ENCODE measurements at places on chromosomes 3 and 15.

GRCh38 chr3:128488991-128489673, 3.9 kb downstream of the GATA2 start:
- no peak for DNase-seq

DNA sequence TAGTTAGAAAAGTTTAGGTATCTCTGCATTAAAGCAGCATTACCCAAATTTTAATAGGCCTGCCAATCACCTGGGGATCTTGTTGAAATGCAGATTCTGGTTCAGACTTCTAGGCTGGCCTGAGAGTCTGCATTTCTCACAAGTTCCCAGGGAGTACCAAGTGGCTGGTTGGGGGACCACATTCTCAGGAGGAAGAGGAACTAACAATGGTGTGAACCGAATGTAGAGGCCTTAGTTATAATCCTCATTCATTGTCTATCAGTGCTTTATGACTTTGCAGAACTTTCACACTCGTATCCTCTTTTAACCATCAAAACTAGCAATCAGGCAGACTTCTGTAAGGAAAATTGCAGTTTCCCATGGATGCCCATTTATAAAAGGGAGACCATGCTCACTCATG, 38.2 kb upstream of the UBE2E1 start:
- no peak for DNase-seq

GRCh38 chr15:99550077-99550476, 15.7 kb upstream of the MEF2A start:
- DNase-seq: no peak

- peak; percentile 66 for DNase-seq
These were observed 321.5 kb upstream of the CTNNB1 start for GRCh38 chr3:40877631-40878463.

- DNase-seq: no peak
These were observed 41.8 kb downstream of the GOLGB1 start for GRCh38 chr3:121707531-121708273.

DNA sequence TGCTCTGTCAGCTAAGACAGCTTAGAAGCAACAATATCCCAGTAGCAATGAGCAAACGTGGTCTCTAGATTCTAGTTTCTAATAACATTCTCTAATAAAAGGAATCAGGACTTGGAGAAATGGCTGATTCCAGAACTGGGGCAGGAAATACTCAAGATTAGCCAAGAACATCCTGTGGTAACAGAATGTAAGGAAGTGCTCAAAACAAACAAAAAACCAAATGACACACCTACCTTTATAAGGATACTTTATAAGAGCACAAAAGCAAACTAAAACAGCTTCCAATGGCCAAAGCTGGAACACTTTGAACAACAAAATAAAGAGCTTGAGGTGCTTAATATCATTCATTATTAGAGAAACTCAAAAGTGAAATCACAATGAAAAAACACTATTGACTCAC, 33.1 kb upstream of the EIF5A2 start:
- no peak for DNase-seq

GRCh38 chr3:89372456-89372855, 265.0 kb downstream of the EPHA3 start:
- DNase-seq: no peak

DNA sequence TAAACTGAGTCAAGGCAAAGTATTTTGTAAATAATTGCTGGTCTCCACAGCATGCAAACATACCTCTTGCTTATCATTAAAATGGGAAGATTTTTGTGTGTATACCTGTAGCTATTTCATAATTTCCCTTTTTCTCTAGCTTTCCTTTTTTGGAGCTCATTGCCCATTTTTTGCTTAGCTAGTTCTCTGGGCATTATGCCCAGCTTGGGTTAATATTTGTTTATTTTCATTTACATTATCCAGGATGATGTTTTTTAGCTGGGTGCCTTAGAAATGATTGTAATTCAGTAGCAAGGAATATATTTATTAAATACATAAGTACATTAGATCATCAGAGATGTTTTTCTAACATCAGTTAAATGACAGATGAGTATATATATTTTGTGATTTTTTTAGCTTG, 1271.7 kb upstream of the GBE1 start:
- DNase-seq: no peak

- DNase-seq: no peak
These were observed 9.4 kb upstream of the PCSK6 start for GRCh38 chr15:101498717-101499480.

DNA sequence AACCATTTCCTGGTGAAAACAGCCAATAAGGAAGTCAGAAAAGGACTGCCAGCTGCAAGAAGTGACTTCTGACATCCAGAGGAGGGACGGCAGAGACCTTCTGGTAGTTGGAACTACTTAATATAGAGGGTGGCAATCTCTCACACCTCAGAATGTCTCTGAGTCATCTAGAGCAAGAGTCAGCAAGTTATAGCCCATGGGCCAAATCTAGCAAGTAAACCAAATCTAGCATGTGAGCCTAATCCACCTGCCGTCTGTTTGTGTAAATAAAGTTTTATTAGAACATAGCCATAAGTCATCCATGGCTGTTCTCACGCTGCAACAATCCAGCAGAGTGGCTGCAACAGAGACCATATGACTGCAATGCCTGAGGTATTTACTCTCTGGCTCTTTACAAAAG, 160.5 kb upstream of the NR2E3 start:
- no peak for DNase-seq

DNA sequence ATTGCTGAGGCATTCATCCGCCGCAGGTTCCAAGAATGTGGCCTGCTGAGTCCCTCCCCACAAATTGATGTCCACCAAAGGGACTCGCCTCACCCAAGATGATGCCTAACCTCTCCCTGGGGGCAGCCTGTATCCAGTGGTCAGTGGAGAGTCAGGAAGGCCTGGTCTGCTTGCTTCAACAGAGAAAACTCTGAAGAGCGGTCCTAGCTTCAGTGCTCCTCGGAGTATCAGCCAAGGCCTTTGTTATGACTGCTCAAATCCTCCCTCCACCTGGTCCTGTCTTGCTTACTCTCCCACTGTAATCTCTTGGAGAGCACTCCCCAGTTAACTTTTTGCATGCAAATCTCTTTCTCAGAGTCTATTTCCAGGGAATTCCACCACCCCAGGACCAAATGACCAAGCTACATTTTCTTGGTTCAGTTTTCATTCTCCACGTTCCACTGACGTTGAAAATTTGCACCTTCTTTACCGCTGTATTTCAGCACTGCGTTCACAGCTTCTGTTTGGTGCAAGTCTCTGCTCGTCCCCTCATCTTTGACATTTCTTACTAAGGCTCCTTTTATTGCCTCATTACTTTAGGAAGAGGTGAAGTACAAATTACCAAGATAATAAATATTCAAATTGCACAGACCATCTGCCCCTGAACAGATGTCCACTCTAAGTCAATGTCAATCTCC, 22.3 kb downstream of the CMTM7 start:
- no peak for DNase-seq

DNA sequence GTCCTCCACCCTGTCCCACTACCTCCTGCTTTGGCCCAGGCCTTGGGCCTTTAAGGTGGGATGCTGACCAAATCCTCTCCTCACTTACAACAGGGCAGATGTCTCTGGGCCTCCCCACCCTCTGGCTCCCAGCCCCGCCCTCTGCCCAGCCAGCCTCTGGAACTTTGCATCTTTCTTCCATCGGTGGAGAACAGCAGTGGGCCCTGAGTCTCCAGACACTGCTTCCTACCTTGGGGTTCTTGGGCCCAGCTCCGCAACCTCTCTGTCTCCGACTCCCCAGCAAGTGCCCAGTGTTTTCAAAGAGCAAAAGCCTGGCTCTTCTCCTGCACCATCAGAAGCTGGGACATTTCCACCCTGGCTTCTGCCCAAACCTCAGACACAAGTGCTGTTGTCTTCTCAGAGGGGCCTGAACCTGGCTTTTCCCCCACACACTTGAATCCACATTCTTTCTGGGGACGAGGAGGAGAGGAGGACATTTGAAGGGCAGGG, 33.1 kb downstream of the MRAS start:
- DNase-seq: no peak

GRCh38 chr15:28093752-28094535, 5.2 kb downstream of the OCA2 start:
- DNase-seq: no peak

DNA sequence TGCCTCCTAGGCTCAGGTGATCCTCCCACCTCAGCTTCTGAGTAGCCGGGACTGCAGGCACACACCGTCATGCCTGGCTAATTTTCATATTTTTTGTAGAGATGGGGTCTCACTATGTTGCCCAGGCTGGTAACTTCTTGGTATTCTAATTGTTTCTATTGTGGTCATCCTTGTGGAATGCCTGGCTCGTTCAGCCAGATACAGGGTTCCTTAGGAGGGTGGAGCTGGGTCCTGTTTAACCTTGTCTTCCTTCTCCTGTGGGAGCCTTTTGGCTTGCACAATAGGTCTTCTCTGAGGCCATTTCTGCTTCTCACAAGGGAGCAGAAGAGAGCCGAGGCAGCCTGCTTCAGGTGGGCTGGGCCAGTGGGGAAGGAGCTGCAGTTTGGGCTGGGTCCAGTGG, 15.7 kb downstream of the PLEKHO2 start:
- DNase-seq: no peak

- DNase-seq: no peak
These were observed 167.3 kb downstream of the ALCAM start for GRCh38 chr3:105533960-105534359.

- no peak for DNase-seq
These were observed 648.1 kb downstream of the NTRK3 start for GRCh38 chr15:87608238-87609028.

DNA sequence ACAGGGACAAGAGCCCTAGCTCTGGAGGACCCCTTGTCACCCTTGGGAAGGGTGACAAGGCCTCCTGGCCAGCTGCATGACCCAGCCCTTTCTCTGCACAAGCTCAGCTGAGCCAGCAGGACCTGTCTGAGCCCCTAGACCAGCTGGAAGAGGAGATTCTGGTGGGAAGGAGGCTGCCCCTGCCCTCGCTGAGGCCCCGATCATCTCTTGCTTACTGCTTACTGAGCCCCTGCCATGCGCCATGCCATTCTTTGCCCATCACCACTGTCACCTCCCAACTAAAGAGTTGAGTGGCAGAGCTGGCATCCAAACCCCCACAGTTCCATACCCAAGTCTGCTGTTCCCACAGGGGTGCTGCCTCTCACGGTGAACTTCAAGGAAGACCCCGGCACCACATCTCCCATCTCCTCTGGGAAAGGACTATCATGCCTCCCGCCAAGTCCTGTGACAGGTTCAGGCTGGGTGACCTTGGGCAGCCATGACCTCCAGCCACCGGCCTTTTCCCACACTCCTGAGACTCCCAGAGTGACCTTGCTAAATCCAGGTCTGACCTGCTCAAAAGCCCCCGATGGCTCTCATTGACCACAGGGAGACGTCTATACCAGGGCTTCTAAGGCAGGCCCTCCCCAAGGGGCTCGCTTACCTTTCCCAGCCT, 34.0 kb downstream of the ACSBG1 start:
- no peak for DNase-seq

- no peak for DNase-seq
These were observed 61.6 kb upstream of the GATA2 start for GRCh38 chr3:128554465-128555097.

GRCh38 chr3:45938864-45939263, 4.4 kb upstream of the CXCR6 start:
- DNase-seq: peak; percentile 65

GRCh38 chr3:23071758-23072157, 131.4 kb upstream of the UBE2E2 start:
- DNase-seq: no peak

Measured in thoracic aorta (tissue), 2 donors.